K562 (cell line): ENCODE measurements at places on chromosomes 2 and 18. TPM values are rescaled to one million over a fixed set of nuclear protein-coding genes. Genes with fewer than 3 reads are reported as not detected.
A peak's percentile ranks its signal among the peaks of the same experiment; 100 is the strongest.

GRCh38 chr2:206083602-206084438 lies 2.2 kb downstream of the INO80D start:
- peak; percentile 31 for DNase-seq

GRCh38 chr2:191574232-191574631 lies 103.7 kb upstream of the NABP1 start:
- DNase-seq, result no peak

GRCh38 chr2:165105926-165106325 lies 97.9 kb downstream of the SCN3A start:
- no peak for DNase-seq

DNA sequence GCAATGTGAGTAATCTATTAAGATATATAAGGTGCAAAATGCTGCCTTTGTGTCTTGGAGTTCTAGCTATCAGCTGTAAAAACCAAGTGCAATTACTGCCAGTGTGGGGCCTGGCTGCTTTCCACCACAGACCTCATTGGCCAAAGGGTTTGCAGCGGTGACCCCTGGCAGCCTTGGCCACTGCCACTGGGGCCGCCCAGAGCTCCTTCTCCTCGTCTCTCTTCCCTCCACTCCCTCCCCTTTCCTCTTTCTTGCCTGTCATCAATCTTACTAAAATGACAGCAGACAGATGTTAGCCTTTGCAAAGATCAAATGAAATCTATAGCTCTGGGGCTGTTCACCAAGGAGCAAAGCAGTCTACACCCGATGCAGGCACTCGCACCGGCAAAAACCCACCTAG lies 986.3 kb downstream of the BCL11A start:
- no peak for DNase-seq

The RAB11FIP5 gene
- total RNA-seq, result 8.6 and 9.1 TPM in 2 replicates

GRCh38 chr2:214135966-214136365 lies 274.9 kb upstream of the VWC2L start:
- no peak for DNase-seq

- no peak for DNase-seq
Measured at GRCh38 chr2:37394796-37395555, 50.5 kb downstream of the QPCT start.

The TGFA gene
- not detected in 2 replicates for total RNA-seq

The TTC39C gene
- 0.25 and 0.58 TPM in 2 replicates for total RNA-seq

The ZSWIM2 gene
- total RNA-seq, result not detected in 2 replicates

The SLC19A3 gene
- total RNA-seq, result not detected in 2 replicates

- no peak for DNase-seq
Measured at GRCh38 chr2:53584986-53585385, 182.6 kb upstream of the CHAC2 start.

The UPP2 gene
- not detected in 2 replicates for total RNA-seq

DNA sequence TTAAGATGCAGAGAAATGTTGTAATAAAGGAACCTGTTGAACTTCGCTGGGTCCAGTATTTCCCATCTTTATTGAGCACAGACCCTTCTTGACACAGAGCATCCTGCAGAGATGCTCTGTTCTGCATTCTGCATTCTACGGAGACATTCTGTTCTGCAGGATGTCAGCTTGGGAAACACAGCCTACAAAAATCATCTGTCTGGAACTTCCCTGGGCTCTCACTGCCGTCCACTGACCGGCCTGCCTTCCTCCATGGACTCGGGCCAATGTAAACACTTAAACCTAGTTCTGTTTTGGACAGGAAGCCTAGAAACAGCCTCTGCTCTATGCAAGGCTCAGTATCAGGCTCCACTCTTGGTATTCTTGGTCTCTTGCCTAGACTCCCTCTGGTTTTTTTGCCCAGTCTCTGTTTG lies 90.0 kb upstream of the PPP1CB start:
- no peak for DNase-seq

DNA sequence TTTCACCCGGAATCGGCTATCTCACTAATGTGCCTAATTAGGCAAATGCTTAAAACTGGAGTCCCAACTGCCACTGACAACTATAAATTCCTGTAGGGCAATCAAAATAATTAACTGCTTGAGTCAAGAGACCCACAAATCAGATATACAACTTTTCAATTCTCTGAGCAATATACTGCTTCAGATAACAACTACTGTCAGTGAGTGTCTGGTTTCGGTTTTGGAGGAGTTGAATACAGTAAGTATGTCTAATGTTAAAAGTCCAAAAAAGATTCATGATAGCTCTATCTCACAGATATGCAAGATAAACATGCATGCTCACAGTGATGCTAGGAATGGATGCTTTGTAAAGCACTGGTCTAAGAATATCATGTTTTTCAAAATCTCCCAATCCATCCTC lies 283.3 kb downstream of the NRXN1 start:
- DNase-seq, result no peak

The APCDD1 gene
- total RNA-seq, result 0.07 TPM in 1 of 2 replicates, not detected in the other

DNA sequence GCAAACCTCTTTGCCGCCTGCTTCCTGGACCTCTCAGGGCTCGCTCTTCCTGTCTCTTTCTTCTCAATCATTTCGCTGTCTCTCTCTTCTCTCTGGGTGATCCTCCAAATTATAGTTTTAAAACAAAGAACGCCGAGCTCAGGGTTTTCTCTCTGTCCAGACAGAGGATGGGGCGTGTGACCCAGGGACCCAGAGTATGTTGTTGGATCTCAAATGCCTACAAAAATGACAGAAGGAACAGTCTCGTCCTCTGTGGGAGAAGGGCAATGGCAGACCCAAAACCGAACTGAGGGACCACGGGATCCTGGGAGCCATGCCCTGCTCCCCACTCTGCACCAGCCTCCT lies 88.5 kb downstream of the EIPR1 start:
- no peak for DNase-seq

DNA sequence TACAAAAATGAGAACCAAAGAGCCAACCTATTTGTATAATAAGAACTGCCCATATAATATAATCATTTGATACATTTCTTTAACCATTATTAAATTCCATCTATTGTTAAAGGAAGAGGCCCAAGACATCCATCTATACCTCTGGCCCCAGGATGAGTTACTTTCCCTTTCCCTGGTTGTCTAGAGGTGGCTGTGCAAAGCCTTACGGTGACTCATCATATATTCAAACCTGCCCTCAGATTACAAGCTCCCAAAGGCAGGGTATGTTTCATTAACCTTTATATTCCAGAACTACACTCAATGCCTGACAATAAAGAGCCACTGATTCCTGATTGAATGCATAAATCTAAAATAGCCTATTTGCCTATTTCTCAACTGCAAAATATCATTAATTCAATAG lies 105.8 kb upstream of the PID1 start:
- DNase-seq, result no peak

The FIGLA gene
- not detected in 2 replicates for total RNA-seq

The THSD7B gene
- not detected in 2 replicates for total RNA-seq

The ALPI gene
- not detected in 2 replicates for total RNA-seq

The CABYR gene
- total RNA-seq, result not detected in 2 replicates

DNA sequence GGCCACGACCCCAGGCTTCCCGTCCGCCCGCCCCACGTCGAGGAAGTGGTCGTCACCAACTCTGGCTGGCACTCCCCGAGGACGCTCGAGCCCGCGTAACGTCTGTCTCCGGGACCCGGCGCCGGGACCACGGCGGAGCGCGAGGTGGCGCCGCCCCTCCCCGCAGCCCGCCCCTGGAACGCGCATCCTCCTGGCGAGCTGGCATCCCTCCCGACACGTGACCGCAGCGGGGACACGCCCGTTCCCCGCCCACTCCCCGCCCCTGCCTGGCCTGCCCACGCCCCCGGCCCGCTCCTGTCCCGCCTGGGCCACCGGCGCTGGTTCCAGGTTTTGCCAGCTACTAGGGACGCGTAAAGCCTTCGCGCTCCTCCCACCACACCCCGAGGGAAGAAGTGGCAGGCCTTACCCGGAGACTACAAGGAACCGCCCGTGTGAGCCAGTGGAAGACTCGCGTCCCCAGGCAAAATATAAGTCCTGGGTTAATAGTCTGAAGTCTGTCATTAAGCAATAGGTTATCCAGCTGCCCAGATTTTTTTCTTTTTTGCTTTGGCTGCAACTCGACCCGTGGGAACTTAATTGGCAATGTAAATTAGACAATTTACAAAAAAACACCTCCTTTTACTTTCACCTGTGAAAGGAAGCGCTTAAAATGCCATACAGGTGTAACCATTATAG lies at the start of gene OSBPL1A:
OSBPL1A (minus strand) TSS at position 131 of the 675 bp plus-strand sequence. CDS start 20,291 bp downstream, outside the sequence.
- DNase-seq, result peak; percentile 81

The TXNDC2 gene
- total RNA-seq, result 2.0 and 3.8 TPM in 2 replicates
